ENCODE measurements at places on chromosomes 5 and 9.

GRCh38 chr5:150618588-150619281, 21.7 kb upstream of the SYNPO start:
- no peak for DNase-seq

DNA sequence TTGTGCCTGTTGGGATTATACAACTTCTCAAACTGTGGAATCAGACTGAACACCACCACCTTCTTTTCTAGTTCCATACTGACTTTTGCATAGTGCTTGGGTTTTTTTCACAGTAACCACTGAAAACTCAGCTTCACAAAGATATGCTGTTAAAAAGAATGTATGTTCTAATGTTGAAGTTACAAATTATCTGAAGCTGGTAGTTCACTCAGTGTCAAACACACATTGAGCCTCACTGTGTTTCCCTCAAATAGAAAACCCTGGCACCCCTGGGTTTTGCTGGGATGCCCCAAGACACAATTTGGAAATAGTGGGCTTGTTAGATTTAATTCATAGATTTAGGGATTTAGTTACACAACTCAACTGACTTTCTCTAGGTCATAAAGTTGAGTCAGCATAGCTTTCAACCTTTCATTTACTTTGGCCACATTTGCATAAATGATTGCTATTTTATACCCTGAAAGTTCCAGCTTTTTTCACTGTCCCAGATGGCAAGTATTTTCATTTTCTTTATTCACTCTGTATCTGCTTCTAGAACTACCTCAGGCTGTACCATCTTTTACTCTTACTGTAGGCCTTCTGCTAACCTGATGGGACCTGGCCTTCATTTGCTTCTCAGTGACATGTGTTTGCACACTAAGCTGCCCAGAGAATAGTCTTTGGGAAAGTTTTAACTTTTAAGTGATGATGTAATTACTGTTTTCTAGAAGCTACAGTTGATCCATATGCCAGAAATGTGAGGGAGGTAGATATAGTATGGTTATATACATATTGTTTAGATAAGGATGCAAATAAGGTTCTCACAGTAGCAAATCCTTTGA, 115.1 kb downstream of the CDC42SE2 start:
- DNase-seq = no peak

DNA sequence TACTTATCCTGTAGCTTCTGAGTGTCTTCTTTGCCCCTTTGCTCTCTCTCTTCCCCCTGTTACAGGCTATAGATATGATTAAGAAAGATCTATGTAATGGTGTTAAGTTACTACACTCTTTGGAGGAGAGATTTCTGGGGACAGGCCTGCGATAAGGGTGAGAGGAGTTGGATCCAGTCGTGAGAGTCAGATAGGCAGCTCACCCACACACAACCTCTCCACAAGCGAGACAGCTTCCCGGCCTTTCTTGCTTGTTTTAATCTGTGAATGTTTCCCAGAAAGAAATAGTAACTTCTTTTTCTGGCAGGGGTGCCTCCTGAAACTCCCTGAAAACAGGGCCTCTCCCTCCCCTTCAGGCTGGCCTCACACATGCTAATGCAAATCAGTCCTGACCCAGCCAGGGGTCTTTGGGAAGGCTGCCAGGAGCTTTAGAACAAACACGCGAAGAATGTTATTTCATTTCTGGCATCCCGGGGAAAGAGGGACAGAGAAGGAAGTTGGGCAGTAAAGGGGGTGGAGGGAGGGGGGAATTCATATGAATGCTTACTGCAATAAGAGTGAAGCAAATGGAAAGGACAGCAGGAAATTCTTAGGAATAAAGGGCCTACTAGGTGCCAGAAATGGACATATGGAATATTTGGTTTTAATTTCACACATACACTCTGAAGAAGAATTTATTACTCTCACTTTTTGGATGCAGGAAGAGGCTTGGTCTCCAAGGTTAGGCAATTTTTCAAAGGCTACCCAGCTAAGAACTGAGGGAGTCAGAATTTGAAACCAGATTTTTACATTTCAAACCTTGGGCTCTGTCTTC, 215.8 kb upstream of the TRIM32 start:
- DNase-seq = no peak

GRCh38 chr9:132160802-132161742, 786 bp upstream of the NTNG2 start:
- peak; percentile 80 for DNase-seq

DNA sequence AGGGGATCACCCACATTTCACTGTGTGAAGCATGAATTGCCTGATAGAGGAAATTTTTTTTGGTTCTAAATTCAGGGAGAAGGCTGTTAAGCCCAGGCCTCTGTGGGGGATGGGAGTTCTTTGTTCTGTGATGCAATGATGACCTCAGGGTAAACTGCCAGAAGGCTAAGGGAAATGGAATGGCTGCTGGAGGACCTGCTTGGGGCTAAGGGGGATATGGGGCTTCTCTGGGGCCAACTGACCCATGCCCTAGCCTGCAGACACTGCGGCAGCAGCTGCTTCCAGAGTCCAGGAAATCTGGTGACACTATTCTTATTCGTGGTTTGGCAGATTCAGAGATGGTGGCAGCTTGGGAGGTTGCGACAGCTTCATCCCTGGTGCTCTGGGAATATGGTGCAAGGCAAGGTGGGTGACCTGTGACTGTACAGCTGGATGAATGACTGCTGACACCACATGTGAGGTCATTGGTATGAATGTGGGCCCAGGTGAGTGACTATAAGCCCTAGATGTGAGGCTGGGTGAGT, 30.3 kb downstream of the VCP start:
- DNase-seq = no peak

DNA sequence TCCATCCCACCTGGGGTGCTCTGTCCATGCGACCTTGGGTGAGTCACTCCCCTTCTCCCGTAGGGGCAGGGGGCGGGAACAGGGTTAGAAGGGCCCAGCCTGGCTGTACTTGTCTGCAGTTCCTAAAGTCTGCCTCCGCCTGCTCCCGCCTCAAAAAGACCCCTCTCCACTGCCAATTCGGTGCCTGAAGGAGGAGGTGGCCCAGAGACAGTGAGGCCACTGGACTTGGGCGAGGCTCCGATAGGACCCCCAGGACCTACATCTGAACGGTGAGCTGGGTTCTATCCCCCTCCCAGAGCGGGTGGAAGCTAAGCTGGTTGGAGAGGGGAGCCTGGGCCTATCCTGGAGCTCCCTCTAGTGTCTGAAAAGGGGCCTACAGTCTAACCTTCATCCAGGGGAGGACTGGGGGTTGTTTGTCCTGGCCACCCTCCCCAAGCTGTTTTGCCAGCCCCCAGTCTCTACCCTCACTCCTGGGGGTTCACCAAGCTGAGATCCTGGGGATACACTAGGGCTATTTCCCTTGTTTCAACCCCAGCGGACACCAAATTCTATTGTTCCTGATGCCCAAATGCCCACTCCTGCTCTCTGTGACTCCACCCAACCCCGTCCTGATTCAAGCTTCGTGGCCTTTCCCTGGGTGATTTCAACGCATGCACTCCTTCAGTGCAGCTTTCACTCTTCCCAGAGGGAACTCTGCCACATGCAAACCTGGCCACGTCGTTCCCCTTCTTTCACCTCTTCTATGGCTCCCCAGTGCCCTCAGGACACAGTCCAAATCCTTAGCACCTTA, 6.1 kb upstream of the CRB2 start:
- DNase-seq = peak; percentile 87

DNA sequence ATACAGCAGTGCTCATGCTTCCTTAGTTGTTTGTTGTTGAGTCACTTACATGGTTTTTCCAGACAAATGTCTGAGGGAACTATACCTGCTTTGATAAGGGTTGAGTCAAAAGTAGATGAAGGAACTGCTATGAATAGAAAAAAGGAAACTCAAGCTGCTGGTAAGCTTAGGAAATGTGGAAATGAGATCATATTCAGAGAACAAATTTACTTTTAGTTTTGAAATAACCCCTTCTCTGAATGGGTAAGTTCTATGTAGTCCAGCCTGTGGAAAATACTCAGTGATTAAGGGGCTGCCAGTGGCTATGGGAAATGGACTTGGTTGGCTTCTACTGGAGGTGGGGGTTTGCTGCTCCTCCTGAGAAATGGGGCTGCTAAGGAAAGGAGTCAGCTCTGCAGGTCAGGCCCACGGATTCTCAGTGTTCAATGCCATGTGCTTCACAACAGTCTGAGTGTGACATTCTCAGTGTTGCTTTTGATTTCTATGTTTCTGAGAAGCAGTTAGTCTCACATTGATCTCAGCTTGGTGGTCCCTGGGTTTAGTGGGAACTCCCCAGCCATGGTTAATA, 47.7 kb upstream of the GLRX start:
- DNase-seq = peak; percentile 80

- DNase-seq = no peak
Observed at GRCh38 chr9:33923079-33923478, 106.1 kb downstream of the UBE2R2 start.

DNA sequence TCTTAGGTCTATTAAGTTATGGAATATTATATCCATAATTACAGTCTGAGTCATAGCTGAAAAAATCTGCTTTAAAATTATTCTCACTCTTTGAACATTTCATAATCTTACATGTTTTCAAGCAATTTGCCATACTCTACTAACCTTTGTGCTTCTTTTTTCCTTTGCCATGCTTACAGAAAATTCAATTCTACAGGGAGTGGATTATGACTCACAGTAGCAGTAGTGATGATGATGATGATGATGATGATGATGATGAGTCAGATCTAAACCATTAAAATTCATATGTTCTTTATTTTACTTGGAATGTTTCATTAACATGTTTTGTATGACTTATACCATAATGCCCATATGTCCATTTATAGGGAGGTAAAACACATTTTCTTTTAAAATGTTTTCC, 207.1 kb downstream of the VPS13A start:
- no peak for DNase-seq

- DNase-seq = peak; percentile 59
Observed at GRCh38 chr5:73454379-73455036, 5.9 kb upstream of the FOXD1 start.

DNA sequence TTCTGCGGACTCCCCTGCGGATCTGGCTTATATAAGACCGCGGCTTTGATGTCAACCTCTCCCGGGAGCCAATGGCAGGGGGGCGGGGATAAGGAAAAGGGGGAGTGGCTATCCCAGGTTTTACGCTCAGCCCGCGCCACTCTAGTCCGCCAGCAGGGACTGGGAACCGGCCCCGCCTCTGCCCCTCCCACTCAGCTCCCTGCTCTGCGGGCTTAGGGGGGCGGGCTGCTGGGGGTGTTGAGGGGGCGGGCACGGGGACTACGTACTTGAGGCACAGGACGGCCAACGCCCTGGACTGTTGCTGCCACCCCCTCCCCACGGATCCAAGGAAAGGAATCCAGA, at the start of gene HAND1:
Gene HAND1, minus strand, starts transcription at position 4 of the 342 bp plus-strand sequence. CDS start 219 bp downstream, outside the sequence.
- DNase-seq = no peak

DNA sequence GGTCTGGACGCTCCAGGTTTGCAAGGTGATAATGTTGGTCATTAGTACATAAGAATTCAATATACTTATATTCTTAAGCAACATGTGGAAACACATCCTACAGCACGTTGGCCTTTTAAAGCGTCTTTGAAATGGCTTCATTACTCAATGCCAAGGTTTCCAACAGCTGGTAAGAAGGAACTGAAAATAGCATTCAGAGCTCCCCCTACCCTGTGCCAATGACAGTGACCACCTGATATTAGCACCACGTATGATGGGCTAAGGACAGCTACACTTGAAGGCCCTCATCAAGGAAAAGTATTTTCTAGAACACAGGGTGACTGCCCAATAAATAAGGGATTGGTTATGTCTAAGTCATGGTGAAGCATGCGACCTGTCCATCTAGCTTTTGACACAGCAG, 9.9 kb downstream of the ZNF622 start:
- DNase-seq = no peak

DNA sequence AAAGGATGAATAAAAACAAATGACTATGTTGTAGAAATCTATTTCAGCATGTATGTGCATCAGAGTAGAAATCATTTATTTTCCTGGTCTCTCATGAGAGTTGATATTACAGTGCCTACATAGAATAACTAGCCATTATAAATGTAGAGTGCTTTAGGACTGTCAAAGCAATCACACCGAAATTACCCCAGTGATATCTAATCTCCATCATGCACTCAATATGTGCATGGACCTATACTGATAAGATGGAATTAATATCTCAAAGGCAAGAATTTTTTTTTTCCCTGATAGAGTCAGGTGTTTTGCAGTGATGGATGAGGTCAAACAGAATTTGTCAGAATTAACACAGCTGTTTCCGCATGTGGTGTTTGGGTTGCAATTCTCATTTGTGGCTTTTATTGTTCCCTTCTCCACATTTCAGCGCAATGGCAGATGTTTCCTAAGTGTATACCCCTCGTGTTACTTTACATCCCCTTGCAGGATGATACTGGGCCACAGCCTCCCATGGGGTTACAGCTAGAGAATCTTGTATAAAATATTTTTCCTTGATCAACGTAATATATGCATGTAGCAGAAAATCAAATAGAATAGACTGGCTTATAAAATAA, 298.8 kb downstream of the RASEF start:
- DNase-seq = no peak

- no peak for DNase-seq
Observed at GRCh38 chr5:154038261-154038706, 426 bp downstream of the FAM114A2 start.

- DNase-seq = no peak
Observed at GRCh38 chr5:148002451-148002850, 61.3 kb upstream of the SPINK5 start.

DNA sequence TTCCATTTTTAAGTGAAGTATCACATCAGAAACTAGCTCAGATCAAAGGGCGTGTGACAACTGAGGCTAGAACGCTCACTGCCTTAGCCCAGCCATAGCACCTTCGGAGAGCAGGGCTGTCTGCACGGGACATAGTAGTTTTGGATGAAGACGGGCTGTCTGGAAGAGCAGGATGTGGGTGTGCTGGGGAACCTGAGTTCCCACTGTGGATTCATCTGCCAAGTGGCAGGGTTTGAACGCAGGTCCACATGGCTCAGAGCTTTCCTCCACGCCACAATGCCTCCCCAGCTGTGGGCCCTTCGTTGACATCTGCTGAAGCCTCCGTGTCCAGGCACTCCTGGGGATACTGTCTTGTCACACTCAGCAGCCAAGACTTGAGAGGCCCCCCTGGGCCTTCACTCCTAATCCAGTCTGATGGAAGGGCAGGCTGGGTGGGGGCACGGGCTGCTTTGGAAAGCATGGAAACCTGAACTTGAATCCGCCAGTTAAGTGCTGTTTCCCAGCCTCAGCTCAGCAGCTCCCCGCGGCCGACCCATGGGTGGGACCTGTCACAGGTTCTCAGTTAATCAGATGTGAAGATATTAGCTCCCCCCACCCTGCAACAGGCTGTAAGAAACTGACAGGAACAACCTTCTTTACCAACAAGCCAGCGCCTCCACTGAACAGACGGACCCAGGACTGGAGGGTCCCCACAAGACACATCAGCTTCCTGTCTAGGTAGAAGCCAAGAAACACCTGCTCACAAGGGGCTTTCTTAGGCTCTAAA, 228.1 kb downstream of the FANCC start:
- no peak for DNase-seq

DNA sequence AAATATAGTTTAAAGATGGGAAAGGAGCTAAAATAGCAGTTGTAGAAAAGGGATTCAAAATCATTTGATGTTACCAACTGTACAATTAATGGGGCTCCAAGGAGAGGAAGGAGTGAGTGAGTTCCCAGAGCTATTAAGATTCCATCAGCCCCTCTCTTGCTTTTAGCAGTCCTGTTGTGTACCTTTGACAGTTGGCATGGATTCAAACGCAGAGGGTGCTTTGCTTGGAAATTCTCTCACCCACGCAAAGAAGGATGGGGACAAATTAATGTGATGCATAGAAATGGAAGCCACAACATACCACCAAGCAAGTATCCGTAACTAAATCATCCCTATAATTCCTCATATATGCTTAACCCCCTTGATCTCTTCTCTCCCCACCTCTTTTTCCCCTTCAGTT, 461.3 kb downstream of the EBF1 start:
- DNase-seq = no peak

Measured in activated CD8-positive, alpha-beta memory T cell treated with anti-CD3 and anti-CD28 coated beads for 24 hours (primary cell).